ENCODE measurements at places on chromosomes 16 and 17. TPM values are rescaled to one million over a fixed set of nuclear protein-coding genes. Genes with fewer than 3 reads are reported as not detected.

The CRISPLD2 gene
- total RNA-seq = 0.49 TPM

The KCNG4 gene
- total RNA-seq = not detected

The CFAP97D1 gene
- not detected for total RNA-seq

The LITAFD gene
- total RNA-seq = not detected

The CDK3 gene
- 6.9 TPM for total RNA-seq

The FBXO39 gene
- 0.30 TPM for total RNA-seq

- no peaks in the 10 kb centered on the region for H3K4me1 ChIP-seq
- no peaks in the 10 kb centered on the region for H3K36me3 ChIP-seq
- no peak overlapping the region for H3K27ac ChIP-seq
- no peaks in the 10 kb centered on the region for H3K27me3 ChIP-seq
- no peak overlapping the region for H3K4me3 ChIP-seq
Measured at GRCh38 chr17:51742571-51742970, 415.9 kb downstream of the CA10 start.

DNA sequence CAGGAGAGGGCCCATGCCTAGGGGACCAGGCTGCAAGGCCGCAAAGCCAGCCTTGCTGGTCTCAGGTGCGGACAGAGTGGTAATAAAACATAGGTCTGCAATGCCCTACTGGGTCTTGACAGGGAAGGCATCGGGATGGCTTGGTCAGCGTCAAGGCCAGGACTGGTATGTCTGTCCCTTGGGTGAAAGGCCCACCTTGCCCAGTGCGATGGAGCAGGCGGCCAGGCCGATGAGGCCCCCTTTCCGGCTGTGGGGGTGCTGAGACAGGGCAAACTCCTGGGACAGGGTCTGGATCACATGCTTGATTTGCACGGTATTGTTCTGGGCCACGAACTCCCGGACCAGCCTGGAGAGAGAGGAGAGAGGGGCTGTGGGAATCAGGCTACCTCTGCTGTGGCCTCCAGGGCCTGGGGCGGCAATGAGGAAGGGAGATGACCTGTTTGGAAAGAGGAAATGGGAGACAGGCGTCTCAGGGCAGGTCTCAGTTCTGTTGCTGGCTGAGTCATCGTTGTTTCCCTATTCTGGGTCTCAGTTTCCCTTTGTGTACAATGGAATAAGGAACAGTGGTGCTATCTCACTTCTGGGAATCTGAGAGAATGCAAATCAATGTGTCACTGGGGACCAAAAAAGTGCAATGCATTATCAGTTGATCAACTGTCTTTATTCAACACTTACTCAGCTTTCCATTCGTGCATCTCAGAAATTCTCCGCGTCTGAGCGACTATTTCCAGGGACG is 14.8 kb downstream of the VAC14 start:
- no peaks in the 10 kb centered on the region for H3K4me1 ChIP-seq
- no peak for DNase-seq
- H3K4me3 ChIP-seq = no peak overlapping the region
- no peaks in the 10 kb centered on the region for H3K27me3 ChIP-seq

- H3K4me1 ChIP-seq = peaks cover 60% of the 10 kb centered on the region
- H3K27ac ChIP-seq = no peak overlapping the region
- no peaks in the 10 kb centered on the region for H3K27me3 ChIP-seq
- H3K4me3 ChIP-seq = no peak overlapping the region
- H3K36me3 ChIP-seq = no peaks in the 10 kb centered on the region
Measured at GRCh38 chr17:46106966-46107644, 86.1 kb downstream of the KANSL1 start.

DNA sequence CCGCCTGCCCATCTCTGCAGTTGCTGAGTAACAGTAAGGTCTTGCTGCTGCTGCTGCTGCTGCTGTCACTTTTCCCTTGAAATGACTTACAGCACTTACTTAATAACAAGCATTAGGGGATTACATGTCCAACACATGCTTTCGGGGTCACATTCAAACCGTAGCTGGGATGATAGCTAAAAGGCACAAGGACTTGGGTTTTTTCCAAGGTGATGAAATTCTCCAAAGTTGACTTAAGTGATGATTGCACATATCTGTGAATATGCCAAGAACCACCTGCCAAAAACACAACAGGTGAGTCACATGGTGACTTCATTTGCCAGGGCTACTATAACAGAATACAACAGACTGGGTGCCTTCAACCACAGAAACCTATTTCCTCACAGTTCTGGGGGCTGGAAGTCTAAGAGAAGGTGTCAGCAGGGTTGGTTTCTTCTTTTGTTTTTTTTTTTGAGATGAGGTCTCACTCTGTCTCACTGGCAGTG is 121.9 kb upstream of the TNRC6C start:
- no peak overlapping the region for H3K4me3 ChIP-seq
- H3K27me3 ChIP-seq = no peaks in the 10 kb centered on the region
- no peak overlapping the region for H3K27ac ChIP-seq
- DNase-seq = no peak
- peaks cover 2% of the 10 kb centered on the region for H3K4me1 ChIP-seq
- no peaks in the 10 kb centered on the region for H3K36me3 ChIP-seq

GRCh38 chr17:9371019-9371418 is 204.6 kb downstream of the STX8 start:
- H3K27me3 ChIP-seq = no peaks in the 10 kb centered on the region
- no peaks in the 10 kb centered on the region for H3K4me1 ChIP-seq
- no peak overlapping the region for H3K4me3 ChIP-seq
- DNase-seq = no peak
- no peaks in the 10 kb centered on the region for H3K36me3 ChIP-seq
- no peak overlapping the region for H3K27ac ChIP-seq

DNA sequence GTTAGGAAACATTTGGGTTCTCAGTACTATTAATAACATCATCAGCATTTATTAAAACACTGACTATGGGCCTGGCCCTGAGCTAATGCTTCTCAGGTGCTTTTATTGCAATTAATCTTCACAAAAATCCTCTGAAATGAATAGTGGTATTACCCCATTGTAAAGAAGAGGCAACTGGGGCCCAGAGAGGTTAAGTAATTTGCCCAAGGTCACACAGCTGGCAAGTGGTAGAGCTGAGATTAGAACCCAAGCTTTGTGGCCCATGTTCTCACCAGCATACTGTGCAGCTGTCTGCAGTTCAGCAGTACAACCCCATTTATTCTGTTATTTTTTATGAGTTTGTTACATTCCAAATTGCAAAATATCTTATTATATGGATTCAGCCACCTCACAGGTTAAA is 82.3 kb downstream of the TBC1D16 start:
- no peaks in the 10 kb centered on the region for H3K36me3 ChIP-seq
- no peak for DNase-seq
- H3K27ac ChIP-seq = no peak overlapping the region
- H3K4me1 ChIP-seq = no peaks in the 10 kb centered on the region
- H3K27me3 ChIP-seq = no peaks in the 10 kb centered on the region

DNA sequence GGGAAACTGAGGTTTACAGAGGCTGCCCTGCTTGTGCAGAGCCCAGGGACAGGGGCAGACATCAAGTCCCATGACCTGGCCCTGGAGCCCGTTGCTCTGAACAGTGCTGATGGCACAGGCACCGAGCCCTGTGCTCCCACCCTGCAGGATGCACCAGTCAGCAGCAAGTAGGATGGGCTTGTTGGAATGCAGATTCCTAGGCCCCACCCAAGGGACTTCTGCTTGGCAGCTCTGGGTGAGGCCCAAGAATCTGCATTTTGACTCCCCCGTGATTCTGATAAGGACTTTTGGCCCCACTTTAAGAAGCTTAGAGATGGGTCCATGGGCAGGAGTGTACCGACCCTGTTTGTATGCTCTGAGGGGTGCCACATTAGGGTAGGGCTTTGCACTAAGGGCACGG is 23.3 kb downstream of the LASP1 start:
- no peak for DNase-seq
- peaks cover 4% of the 10 kb centered on the region for H3K36me3 ChIP-seq
- no peaks in the 10 kb centered on the region for H3K27me3 ChIP-seq
- peaks cover 78% of the 10 kb centered on the region for H3K4me1 ChIP-seq
- no peak overlapping the region for H3K4me3 ChIP-seq

DNA sequence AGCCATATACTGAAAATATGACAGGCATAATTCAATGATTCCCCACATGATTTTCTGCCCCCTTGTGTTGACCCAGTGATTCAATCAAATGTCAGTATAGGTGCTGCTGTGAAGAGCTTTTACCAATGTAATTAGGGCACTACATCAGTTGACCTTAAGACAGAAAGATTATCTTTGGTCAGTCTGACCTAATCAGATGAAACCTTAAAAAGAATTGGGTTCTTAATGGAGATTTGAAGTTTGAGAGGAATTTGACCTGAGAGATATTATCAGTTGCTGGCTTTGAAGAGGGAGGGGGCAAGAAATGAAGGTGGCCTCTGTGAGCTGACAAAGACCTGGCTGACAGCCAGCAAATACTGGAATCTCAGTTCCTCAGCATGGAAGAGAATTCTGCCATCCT is 358.7 kb upstream of the CA10 start:
- no peaks in the 10 kb centered on the region for H3K4me1 ChIP-seq
- no peaks in the 10 kb centered on the region for H3K27me3 ChIP-seq
- no peak overlapping the region for H3K27ac ChIP-seq
- no peak overlapping the region for H3K4me3 ChIP-seq

- no peak for DNase-seq
- H3K36me3 ChIP-seq = no peaks in the 10 kb centered on the region
- no peaks in the 10 kb centered on the region for H3K27me3 ChIP-seq
- H3K4me3 ChIP-seq = no peak overlapping the region
Measured at GRCh38 chr16:80846680-80847079, 42.3 kb upstream of the CDYL2 start.

GRCh38 chr17:49646391-49647255 is 31.3 kb downstream of the SPOP start:
- H3K36me3 ChIP-seq = no peaks in the 10 kb centered on the region
- H3K27ac ChIP-seq = no peak overlapping the region
- H3K27me3 ChIP-seq = no peaks in the 10 kb centered on the region
- peak; percentile 46 for DNase-seq
- no peak overlapping the region for H3K4me3 ChIP-seq

GRCh38 chr17:38898291-38898679 is 27.1 kb upstream of the LASP1NB start:
- H3K4me1 ChIP-seq = peaks cover 87% of the 10 kb centered on the region
- no peaks in the 10 kb centered on the region for H3K27me3 ChIP-seq
- H3K27ac ChIP-seq = peak overlapping the region; percentile 81
- peaks cover 3% of the 10 kb centered on the region for H3K36me3 ChIP-seq
- peak overlapping the region; percentile 46 for H3K4me3 ChIP-seq
